ENCODE measurements at places on chromosomes 2 and 18.

- no peak for DNase-seq
Measured at GRCh38 chr2:232139786-232140562, 178.5 kb downstream of the DIS3L2 start.

DNA sequence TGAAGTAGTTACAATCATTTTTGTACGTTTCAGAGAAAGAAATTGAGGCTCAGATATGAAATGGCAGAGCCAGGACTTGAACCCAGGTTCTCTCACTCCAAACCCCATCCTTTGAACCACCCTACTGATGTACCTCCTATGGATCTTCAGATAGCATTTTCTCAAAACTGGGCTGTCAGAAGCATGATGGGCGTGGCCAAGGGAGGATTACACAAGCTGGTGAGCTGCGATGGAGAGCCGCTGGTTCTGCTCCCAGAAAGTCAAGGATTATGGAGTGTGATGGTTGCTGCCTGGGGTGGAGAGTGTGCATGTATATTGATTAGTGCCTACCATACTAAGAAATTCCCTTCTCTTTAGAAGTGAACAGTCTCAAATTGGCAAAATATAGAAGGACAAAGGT lies 47.0 kb upstream of the PPP1CB start:
- DNase-seq = no peak

DNA sequence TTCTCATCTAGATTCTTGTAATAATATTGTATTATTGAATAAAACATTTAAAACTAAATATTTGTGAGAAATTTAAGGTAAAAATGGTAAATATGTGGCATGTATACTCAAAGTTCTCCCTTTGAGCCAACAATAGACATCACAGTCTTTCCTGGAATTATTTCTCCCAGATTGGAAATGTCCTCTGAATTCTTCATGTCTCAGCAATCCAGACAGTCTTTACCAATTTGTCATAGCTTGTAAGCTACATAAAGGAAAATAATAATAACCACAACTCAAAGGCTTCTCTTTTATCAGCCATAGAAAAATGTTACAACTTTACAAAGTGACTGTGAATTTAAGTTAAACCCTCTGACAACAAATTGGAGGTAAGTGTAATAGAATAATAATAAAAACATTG lies 784.9 kb downstream of the EPHA4 start:
- no peak for DNase-seq

- no peak for DNase-seq
Measured at GRCh38 chr2:158783923-158784322, 11.2 kb upstream of the DAPL1 start.

DNA sequence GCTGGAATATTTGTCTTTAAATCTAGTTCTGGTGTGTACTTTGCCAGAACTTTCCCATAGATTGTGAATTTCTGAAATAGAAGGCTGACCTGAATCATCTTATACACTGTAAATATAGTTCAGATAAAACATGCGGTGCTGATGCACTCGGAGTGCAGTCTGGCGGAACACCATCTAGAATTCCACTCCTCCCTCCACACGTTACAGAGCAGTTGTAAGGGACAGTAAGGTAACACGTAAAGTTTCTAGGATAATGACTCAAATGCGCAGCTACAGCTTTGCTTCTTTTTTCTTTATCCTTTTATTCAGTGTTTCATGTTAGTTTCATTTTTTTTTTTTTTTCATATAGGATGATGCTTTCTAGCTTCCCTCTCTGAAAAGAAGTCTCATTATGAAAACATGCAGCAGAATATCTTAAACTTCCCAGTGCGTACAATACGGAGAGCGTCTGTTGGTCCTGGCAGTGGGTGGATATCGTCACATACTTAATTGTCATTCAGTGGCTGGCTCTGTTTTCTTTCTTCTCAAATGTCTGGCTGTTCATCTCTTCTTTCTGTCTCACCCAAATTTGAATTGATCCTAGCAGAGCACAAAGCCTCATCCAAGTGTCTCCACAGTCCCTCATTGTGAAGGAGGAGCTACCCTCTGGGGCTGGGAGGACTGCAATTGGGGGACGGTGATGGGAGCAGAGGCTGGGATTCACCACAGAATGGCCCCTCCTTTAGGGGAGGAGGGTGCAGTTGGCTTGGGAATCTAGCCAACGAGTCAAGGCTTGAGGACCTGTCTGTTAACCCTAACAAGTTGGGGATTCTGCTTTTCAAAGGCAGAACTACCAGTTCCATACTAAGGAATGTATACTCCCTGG lies 138.8 kb downstream of the MYT1L start:
- DNase-seq = no peak

DNA sequence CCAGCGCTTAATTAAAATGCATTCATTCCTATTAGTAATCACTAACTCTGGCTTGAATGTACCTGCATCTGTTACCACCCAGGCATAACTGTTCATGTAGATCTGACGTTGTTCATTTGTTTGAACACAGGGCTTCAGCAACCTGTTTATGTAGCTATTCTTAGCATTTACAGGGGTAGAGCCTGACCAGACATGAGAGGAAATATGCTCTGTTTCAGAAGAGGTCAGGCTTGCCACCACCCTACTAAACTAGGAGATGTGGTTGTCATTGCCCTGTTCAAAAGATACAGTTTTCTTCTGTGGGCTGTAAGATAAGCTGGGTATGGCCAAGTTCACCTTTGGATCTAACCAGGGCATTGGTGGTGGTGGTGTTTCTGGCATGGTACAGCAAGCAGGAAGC lies 8.8 kb downstream of the MGAT5 start:
- DNase-seq = no peak

DNA sequence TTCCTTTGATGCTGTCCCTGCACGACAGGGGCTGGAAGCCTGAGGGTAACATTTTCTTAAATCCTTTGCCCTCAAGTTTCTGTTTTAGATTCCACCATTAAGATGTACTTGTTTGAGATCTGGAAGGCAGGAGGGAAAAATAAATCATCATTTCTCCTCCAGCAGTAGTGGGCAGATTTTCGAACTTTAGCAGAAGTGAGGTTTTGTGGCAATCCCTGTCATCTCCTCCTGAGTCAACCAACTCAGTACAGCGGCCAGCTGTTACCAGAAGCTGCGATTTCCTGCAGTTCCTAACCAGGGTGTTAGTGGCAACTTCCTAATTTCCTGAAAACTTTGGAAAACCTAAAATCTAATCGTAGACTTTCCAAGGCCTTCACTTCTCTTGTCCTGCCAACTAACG lies 517.2 kb upstream of the ACVR2A start:
- no peak for DNase-seq

DNA sequence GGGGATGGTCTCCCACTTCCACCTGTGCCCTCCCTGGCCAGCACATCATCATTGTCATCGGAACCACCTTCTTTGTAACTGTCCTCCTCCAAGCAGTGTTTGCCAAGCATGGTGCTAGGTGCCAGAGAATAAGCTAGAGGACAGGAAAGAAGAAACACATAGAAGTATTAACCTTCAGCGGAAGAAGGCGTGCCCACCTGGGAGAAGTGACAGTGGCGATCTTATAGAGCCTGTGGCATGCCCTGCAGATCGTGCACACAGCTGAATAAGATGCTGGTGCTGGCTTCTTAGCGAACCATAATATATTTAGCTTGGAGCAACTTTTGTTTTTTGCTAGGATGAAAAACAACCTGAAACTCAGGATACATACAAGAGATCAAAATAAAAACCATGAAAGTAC lies 148.0 kb downstream of the FAM210A start:
- no peak for DNase-seq

- no peak for DNase-seq
Measured at GRCh38 chr2:128292599-128293425, 25.9 kb downstream of the HS6ST1 start.

DNA sequence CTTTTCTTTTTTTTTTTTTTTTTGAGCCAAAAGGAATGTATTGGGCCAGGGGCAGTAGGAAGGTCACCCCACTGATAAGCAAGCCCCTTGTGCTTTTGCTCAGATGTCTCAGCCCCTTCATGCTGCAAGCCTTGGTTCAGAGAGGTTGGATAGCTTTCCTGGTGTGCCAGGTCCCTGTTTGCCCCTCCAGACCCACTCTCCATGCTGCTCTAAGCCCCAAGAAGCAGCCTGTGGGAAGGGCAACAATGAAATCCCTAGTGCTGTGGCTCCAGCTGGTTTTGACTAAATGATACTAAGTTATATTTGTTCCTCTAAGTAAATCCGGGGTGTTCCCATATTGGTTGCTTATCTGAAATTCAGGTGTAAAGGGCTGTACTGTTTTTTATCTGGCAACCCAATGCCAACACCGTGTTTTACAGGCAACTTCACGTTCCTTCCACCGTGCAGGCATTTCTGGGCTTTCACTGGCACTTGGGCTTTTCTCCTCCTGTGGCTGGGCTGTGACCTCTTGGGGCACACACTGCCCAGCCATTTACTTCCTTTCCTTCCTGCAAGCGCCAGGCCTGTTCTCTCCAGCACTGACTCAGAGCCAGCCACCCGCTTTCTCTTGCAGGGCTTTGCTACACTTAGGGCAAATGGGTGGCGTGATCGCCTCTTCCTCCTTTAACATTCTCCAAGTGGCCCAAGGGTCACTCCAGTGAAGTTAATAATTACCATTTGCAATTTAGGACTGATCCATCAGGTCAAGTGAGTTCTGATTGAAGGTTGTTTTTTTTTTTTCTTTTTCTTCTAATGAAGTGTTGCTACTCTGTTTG lies 21.6 kb downstream of the MERTK start:
- DNase-seq = no peak

DNA sequence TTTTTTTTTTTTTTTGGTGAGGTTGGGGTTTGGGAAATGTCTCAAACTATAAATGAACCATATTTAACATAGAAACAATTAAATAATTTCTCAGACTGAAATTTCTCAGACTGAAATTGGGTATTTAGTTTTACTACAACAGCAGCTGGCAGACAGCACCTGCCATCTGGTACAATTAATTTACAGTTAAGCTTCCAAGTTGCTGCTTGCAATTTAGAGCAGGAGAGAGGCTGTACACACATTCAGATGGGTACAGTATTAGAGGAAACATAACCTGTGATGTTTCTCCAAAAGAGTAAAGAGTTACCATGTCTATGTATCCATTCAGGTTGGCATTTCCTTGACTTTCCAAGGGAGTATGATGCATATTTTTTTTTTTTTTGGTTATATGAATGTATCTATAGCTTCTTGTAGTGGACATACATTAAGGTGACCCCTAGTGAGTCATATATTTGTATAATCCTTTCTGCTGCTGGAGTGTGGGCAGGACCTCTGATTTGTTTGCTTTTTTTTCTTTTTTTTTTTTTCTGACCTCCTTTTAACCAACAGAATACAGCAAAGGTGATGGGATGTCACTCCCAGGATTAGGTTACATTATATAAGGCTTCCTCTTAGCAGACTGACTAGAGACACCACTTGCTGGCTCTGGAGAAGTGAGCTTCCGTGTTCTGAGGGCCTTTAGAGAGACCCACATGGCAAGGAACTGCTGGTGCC lies 201.7 kb downstream of the PTH2R start:
- DNase-seq = no peak

DNA sequence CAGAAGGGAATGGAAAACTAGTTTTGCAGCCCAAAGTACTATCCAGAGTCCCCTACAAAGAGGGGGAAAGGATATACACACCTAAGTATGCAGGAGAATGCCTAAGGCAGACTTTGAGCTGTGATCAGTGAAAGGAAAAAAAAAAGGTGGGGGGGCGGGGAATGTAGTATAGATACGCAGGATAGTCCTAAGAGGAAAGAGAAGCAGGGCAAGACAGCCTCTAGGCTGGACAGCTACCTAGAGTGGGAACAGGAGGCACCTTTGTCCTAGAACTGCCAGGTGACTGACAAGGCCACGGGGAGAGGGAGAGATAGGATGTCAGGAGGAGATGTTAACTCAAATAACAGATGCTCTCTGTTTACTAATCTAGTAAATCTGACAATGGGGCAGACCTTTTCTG lies 6.0 kb downstream of the REEP1 start:
- DNase-seq = no peak
